Fibroblast of the aortic adventitia (primary cell): ENCODE measurements at places on chromosomes 11 and 22.

- DNase-seq, result no peak
These were observed 65.2 kb upstream of the PHOX2A start for GRCh38 chr11:72309074-72309598.

DNA sequence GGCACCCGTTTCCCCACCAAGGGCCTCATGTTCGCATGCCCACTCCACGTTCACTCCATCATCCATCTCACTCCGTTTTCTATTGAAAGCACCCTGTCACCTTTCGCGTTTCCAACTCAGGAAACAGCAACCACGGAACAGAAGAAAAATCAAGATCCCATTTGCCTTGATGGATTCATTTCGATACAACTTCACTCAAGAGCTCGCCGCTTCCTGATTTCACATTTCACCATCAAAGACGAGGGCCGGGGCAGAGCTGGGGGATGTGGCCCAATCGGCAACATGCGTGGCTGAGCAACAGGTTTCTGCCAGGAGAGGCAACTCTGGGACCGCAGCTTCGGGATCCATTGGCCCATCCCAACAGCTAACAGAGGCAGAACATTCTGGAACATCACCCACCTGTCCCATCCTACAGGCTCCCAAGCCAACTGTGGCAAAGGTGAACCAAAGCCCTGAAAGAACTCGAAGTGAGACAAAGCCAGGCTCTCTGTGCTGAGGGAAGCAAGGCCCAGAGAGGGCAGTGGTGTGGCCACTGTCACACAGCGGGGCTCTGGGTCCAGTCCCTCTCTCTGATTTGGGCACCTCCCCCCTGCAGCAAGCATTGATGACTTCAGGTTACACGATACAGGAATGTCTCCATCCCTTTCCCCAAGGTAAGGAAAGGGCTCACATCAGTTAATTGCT lies 36.2 kb upstream of the CD5 start:
- no peak for DNase-seq

DNA sequence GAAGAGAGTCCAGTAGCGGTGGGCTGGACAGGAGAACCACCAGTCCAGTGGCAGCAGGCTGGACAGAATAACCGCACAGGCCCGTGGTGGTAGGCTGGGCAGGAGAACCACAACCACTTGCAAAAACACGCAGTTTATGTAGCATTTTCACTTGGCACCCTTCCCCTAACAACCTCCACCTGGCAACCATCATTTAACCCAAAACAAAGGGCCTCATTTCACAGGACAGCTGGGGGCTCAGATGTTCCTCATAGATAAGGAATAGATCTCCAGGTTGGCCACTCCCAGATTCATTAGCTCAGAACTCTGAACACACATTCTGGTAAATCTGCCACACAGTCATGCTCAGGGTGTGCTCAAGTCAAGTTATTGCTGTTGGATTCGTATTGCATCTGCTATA lies 41.2 kb downstream of the SYTL2 start:
- no peak for DNase-seq

GRCh38 chr11:96299155-96299888 lies 43.7 kb downstream of the MAML2 start:
- DNase-seq, result no peak

DNA sequence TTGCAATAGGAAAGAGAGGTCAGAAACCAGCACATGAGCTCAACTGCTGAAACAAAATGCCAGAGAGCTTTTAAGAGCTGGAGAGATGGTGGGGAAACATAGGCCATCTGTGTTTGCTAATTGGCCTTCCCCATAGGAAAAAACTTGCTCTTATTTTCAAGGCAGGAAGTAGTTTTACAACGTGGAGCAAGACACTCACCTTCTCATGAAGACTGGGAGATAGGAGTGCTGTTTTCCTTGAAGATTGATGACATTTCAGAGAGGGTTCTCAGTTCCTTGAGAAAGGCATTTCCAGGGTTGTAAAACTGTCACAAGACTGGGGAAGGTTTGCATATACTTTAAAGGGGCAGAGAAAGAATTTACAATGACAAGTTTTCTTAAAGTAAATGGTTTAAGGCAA lies 586.3 kb upstream of the RAG2 start:
- no peak for DNase-seq

- no peak for DNase-seq
These were observed 16.0 kb downstream of the POLD3 start for GRCh38 chr11:74608431-74608830.

DNA sequence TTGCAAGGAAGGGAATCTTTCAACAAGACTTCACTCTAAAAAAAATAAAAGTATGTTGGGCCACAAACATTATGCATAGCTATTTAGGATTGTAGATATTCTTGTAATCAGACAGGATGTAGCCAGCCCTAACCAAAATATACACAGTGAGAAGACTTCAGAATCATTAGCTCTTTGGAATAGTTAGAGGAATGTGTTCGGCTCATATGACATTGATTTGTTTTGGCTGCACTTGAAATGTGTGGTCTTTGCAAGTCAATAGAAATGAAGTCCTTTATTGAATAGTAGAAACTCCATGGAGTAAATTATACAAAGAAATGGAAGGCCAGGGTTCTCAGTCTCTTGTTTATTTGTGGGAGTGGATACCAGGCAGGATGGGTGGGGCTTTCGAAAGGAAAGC lies 692.1 kb downstream of the NTM start:
- peak; percentile 54 for DNase-seq

DNA sequence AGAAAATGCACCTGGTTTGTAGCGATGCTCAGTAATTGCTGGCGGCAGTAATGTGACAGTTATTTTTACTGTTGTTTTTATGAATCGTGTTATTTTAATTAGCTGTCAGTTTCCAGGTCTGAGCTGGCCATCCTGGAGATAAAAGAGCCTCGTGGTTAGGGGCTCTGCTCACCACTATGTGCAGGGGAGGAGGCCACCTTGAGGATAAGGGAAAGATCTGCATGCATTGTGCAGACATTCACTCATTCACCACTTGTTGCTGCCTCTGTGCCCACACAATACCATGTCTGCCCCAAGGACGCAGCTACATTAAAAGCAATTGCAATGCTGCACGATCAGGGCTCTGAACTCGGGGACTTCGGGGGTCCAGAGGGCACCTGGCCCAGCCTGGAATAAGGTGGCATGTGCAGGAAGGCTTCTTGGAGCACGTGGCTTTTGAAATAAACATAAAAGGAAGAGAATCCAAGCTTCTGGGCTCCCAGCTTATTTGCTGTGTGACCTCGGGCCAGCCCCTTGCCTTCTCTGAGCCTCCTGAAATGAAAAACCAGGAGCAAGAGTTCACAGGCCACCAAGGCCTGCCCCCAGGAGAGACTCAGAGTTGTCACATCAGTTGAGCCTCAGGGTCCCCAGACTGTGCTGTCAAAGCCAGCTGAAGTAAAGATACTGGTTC lies 44.7 kb upstream of the SHISAL1 start:
- DNase-seq, result no peak

DNA sequence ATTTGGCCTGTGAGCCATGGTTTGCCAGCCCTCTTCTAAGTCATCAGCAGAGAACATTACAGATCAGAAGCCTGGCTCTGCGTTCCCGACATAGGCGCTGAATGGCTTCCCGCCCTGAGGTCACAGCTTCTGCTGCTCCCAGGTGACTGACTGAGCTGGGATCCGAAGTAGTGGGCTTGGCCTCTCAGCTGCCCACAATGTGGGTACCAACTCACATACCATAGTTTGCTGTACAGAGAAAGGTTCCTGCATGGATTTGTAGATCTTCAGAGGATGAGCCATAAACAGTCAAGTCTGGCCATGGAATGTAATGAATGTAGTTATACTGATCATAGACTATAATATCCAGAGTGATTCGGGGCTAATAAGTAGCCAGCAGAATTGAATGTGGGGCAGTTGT lies 42.6 kb downstream of the TEAD1 start:
- DNase-seq, result no peak

DNA sequence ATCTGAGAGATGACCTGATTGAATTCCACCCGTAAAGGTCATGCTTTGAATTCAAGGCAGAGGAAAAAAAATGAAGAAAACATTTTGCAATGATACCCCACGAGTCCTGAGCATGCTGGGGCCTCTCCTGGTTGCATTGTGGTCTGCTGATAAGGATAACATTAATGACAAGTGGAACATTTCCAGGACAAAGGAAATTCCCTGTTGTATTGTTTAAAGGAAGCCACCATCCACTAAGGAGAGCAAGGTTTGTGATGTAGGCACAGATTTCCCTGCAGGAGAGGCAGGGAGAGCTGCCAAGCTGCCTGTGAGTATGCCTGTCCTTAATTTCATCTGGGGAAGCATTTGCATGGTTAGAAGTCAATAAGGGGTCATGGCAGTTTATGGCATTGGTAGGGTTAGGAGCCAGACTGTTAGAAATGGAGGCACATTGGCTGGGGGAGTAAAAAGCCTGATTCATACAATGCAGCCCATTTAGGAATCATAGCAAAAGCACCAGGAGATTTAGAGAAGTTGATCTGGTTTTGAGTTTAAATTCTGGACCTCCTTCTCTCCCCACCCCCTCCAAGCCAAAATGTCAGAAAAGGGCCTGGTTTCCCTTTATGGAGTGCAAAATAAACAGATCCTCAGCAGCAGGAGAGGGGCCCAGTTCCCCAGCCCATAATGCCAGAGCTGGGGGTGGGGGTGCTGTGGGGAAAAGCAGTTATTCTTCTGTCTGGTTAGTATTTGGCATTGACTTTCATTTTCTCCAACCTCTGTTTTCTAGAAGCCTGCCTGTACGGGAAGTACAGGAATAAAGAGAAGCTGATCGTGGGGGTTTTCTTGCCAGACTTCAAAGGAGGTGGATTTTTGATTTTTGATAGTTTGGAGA lies 22.1 kb downstream of the FLI1 start:
- DNase-seq, result peak; percentile 97

DNA sequence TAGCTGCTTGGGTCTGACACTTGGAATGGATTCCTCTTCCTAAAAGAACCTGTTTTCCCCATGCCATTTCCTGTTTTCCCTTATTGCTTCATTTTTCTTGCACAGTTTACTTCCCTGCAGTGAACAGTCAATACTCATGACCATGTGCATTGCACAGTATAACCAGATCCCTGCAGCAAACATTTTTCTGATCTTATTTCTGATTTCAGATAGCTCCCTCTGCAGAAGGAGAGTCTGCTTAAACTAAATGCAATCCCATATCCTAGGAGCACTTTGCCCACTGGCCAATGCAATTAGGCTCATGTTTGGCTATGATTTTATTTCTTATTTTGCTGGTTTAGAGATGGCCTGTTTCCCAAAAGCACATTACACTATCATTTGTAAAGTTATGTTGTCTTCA lies 96.7 kb upstream of the CD44 start:
- no peak for DNase-seq

GRCh38 chr11:12868315-12869073 lies 140.6 kb upstream of the RASSF10 start:
- peak; percentile 39 for DNase-seq

DNA sequence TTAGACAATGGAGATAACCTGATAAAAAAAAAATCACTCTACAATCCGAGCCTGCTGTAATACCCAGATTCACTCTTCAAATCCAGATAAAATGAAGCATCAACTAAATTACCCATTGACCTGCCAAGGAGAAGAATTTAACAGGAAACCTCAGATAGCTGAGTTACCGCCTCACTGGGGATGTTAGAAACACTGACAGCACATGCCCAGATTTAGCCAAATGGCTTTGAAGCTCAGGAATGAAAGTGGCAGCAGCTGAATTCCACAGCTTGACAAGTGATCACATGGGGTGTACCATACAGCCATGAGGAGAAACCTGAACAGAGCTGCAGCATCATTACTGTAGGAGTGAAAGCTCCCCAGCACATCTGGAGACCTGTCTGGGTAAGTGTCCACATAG lies 807.6 kb downstream of the DLG2 start:
- DNase-seq, result no peak

DNA sequence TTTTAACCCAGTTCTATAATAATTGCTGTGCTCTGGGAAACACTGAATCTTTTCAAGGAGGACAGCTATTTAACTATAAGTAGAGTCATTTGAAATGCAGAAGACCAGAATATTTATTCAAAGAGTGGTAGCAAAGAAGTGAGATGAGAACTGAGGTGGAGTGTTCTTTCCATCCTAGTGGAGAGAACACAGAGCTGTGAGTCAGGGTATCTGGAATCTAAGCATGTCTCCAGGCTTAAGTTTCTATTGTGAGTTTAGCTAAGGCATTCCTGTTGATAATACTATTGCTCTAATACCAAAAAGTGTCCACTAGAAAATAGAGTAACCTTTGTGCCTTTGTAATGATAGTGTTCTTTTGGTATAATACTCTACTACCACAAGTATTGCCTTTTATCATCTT lies 32.4 kb downstream of the JAM3 start:
- DNase-seq, result peak; percentile 59

GRCh38 chr11:131465746-131466145 lies 95.3 kb downstream of the NTM start:
- no peak for DNase-seq

- DNase-seq, result peak; percentile 100
These were observed 16.6 kb downstream of the ASCC2 start for GRCh38 chr22:29821291-29822016.

DNA sequence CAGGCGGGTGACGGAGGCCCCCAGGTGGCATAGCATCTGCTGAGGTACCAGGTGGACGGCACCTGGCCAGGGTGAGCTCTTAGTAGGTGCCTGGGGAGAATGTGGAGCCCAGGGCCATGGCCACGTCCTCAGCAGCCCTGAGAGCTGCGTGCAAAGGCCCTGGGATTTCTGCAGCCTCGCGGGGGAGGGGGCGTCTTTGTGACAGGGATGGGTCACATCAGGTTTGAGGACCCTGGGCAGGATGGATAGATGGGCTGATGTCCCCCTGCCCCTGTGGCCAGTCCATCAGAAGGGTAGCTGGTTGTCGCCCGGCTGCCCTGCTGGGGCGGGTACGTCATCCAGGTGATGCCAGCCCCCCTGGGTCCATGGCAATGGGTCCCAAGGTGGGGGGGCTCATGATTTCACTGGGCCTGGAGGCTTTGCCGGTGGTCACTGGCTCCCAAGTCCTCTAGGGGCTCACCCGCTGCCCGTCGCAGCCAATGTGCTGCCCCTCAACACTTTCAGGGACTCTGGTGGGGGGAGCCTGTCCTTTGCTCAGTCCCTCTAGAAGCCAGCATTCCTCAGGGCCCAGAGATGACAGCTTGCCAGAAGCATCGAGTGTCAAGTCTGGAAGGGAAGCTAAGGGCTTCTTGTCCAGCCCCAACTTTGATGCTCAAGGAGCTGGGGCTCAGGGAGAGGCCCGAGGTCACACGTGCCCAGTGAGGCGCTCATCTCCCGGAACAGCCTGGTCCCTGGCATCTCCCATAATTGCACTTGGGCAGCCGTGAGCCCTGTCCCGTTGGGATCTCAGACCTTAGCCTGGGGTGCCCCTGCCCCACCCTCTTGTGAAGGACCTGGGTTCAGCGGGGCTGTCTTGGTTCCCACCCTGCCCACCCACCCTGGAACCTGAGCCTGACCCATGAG lies 777 bp downstream of the TBX10 start:
- DNase-seq, result no peak

- DNase-seq, result no peak
These were observed 6.0 kb downstream of the OR10Q1 start for GRCh38 chr11:58222721-58223120.

- DNase-seq, result no peak
These were observed 27.4 kb upstream of the GRIA4 start for GRCh38 chr11:105582497-105582896.

- no peak for DNase-seq
These were observed 37.5 kb downstream of the CD6 start for GRCh38 chr11:61008971-61009370.
